ENCODE measurements at places on chromosomes 5 and 9.

GRCh38 chr9:28598408-28598807, 1025.1 kb upstream of the C9orf72 start:
- DNase-seq, result peak; percentile 99

- DNase-seq, result no peak
Observed at GRCh38 chr5:57845025-57845424, 362.4 kb upstream of the ACTBL2 start.

DNA sequence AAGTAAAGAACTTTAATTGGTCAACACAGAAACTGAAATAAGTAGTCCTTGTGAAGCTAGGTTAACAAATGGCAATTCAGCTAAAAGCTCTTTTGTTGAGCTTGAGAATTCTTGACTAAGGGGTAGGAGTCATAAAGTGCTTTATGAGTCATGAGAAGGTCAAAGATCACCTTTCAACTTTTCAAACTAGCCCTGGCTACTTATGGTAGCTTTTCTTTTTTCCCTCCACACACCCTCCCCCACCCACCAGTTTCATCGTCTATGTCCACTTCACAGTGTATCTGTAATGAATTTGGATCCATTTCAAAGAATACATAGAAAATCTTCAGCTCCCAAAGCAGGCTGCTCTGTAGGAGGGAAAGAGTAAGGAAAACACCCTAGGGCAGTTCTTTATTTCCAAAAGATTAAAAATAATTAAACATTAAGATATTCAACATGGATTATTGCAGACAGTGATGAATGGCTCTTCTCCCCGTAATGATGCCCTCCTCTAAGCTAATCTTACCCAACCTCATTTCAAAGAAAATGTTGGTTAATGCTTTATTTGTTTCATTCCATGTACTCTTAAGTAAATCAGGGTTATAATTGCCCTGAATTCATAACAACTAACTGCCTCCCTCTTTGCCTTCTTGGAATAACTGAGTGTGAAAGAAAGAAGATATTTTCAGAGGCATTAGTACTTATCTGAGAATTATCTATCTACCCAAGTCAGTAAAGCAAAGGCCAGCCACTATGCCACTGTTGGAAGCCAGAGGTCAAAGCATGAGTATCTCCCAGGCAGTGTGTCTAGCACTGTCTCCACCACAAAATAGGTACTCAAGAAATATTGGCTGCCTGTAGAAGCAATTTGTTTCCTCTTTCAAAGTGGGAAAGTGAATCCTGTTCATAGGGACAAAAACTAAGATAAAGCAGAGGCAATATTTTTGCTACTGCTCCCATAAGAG, 290.6 kb downstream of the PIK3R1 start:
- peak; percentile 83 for DNase-seq

DNA sequence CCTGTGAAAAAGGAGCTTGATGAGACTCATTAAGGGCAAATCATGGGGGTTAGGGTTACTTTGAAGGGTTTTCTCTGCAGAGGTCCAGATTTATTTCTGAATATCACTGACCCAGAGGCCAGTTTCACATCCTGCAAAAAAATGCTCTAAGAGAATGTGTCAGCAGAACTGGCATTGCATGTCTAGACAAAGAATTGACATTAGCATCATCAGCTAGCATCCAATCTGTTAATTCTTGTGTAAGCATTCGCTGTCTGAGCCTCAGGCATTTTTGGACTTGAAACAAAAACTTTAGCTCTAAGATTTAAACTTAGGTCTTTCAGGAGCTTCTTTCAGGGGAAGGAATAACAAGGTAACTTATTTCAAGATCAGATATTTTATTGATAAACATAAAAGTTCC, 187.9 kb upstream of the ELL2 start:
- peak; percentile 38 for DNase-seq

DNA sequence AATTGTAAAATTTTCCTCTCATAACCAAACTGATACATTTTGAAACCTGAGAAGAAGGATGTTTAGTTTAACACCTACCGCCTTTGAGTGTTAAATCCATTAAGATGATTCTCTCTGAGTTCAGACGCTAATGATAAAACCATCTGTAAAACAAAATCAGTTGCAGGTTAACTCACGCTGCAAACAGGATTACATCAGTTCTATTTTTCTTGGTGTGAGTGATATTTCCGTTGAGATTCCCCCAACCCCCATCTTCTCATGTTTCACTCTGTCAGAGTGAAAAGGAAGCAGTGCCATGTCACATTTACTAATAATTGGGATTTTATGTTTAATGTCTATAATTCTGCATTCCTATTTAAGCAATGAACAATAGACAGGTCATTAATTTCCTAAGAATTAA, 146.5 kb downstream of the FANCC start:
- DNase-seq, result peak; percentile 86

GRCh38 chr9:29668732-29669131, 2095.5 kb upstream of the C9orf72 start:
- DNase-seq, result no peak

- no peak for DNase-seq
Observed at GRCh38 chr9:37908698-37909186, 4.8 kb upstream of the SLC25A51 start.
